ENCODE measurements at places on chromosomes 11 and 22.

GRCh38 chr11:66073669-66074068 lies 3.6 kb downstream of the PACS1 start:
- no peak for DNase-seq

DNA sequence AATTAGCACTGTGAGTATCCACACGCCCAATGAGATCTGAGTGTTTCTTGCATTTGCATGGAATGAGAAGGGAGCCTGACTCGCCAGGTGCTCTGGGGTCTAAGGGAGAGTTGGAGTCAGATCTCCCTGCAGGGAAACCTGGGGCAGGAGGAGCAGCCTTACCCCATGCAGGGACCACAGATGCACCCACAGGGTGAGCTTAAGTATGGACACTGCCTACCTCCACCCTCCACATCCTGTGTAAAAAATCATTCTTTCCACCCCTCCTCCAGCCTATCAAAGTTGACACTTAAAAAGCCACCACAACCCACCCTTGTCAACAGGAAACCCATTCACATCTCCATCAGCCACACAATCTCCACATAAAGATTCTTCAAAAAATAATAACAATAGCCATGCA lies 67.0 kb upstream of the IGLL5 start:
- no peak for DNase-seq

- DNase-seq = peak; percentile 17
Measured at GRCh38 chr11:35943713-35944502, at the start of gene LDLRAD3. Gene LDLRAD3 (plus strand): TSS chr11:35944062. CDS start chr11:35944099, 37 bp downstream.

- DNase-seq = no peak
Measured at GRCh38 chr11:75642402-75643113, 26.3 kb downstream of the MAP6 start.

GRCh38 chr11:84890676-84891075 lies 736.5 kb downstream of the DLG2 start:
- no peak for DNase-seq

Data from activated CD8-positive, alpha-beta memory T cell treated with anti-CD3 and anti-CD28 coated beads for 48 hours (primary cell).